ENCODE measurements at places on chromosomes 6 and 20.

- no peak for DNase-seq
Measured at GRCh38 chr6:169328112-169328801, 74.6 kb upstream of the THBS2 start.

DNA sequence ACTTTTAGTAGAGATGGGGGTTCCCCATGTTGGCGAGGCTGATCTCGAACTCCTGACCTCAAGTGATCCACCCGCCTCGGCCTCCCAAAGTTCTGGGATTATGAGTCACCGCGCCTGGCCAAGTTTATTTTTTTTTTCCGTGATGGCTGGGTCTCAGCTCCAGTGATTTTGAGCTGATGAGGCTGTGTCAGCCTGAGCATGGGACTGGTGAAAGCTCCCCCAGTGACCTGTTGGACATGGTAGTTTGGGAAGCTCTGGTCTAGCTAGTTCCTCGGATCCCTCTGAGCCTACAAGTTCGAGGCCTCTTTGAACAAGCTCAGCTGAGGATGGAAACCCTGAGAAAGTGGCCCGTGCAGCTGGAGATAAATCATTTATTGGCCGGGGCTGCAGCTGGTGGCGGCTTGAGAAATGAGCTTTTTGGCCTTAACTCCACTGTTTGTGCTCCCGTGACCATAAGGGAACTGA is 126.8 kb downstream of the SNX5 start:
- no peak for DNase-seq

DNA sequence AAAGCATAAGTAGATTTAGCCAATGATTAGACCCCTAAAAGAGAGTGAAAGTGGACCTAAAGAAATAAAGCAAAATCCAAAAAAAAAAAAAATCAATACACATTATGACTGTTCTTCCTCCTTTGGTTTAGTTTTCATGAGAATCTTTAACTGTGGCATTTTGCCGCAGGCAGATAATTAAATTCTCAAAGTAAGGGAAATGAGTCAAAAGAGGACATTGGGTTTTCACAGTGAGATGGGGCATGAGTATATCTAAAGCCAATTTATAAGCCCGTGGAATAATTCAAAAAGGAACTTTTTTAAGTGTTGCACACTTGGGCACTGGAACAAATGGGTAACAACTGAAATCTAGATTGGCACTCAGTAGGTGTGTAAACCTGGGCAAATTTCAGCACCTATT is 230.3 kb downstream of the PKHD1 start:
- DNase-seq, result no peak

DNA sequence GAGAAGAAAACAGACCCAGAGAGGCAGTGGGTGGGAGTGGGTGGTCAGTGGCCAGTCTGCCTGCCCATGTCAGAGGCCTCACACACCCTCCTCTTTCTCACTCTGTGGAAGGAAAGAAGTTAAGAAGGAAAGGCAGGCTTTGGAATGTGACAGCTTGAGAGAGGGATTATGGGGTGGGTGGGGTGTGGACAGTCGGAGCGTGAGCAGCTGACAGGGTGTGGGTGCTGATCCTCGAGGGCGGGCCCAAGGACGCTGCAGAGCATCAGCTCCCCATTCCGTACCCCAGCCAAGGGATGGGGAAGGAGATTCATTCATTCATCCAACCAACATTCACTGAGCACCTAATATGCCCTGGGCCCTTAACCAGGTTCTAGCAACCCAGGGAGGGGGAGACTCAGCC is 4.8 kb downstream of the TGM6 start:
- DNase-seq, result no peak

GRCh38 chr6:32885698-32886286 is 31.8 kb downstream of the PSMB9 start:
- DNase-seq, result no peak

DNA sequence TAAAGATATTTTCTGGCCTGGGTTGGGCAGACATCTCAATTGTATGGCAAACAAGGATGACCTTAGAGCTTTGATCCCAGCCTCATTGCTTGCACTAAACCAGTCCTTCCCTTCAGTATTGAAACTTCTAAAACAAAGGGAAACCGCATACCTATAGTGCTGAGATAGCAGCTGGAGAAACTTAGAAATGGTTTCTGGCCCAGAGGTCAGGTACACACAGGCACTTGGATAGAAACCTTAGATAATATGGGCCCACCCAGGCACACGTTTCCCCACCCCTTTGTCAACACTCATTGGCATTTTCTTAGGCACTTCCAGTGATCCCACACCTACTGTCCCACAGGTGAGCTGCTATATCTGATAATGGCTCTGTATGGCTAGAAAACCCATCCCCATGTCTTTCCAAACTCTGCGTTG is 22.1 kb downstream of the NRSN1 start:
- no peak for DNase-seq

DNA sequence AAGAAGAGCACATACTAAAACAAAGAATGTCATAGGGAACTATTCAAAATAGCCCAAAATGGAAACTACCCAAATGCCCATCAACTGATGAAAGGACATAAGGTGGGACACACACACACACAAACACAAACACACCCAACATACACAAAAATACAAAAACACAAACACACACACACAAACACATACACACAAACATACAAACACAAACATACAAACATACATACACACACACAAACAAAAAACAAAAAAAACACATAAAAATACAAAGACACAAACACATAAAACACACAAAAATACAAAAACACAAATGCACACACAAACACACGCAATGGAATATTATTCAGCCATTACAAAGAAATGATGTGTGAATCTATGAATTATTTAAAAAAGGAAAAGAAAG is 203.6 kb downstream of the ERMARD start:
- DNase-seq, result no peak

- no peak for DNase-seq
Measured at GRCh38 chr6:165146456-165146855, 162.9 kb downstream of the C6orf118 start.

DNA sequence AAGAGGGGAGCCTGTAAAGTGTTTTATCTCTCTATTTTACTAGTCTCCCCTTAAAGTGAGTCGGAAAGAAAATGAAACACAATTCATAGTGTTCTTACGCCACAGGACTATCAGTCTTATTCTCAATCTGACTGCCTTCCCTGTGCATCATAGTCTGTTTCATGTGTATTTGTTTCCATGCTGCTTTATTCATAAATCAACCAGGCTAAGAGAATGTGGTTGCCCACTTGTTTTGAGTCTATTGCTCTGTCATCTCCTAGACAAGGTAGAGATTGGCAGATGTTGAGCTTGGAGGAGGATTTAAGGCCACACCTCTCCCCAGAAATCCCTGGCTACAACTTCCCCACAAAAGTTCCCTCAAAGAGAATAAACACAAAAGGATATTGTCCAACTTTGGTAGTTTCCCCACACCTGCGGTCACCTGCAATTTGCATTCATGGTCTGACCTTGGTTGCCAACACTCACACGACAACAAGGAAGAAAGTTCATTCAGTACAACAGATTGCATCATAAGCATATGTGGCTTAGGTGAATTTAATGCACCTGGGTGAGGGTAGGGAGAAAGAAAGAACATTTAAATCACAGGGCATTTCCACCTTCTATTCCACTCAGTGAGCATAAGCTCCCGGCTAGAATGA is 167.1 kb upstream of the FBXL4 start:
- no peak for DNase-seq

GRCh38 chr6:160124605-160125004 is 3.0 kb downstream of the SLC22A1 start:
- no peak for DNase-seq

GRCh38 chr6:136719280-136720044 is 72.8 kb downstream of the MAP3K5 start:
- DNase-seq, result no peak

GRCh38 chr20:37313546-37314091 is 24.2 kb downstream of the MANBAL start:
- DNase-seq, result no peak
